ENCODE measurements at places on chromosomes 7 and 10. TPM values are rescaled to one million over a fixed set of nuclear protein-coding genes. Genes with fewer than 3 reads are reported as not detected.

KCP gene
- 0.85 TPM for total RNA-seq

SDK1 gene
- 52.6 TPM for total RNA-seq

- peak; percentile 85 for DNase-seq
These were observed 33.3 kb downstream of the FOXK1 start for GRCh38 chr7:4715410-4715776.

OPN1SW gene
- not detected for total RNA-seq

UNC5B gene
- 9.2 TPM for total RNA-seq

GDF10 gene
- not detected for total RNA-seq

GRCh38 chr10:131201741-131202515 is 109.6 kb downstream of the TCERG1L start:
- peak; percentile 54 for DNase-seq

GRCh38 chr7:17212188-17212587 is 86.3 kb upstream of the AHR start:
- no peak for DNase-seq

CYP3A4 gene
- total RNA-seq, result not detected

- DNase-seq, result no peak
These were observed 116.2 kb downstream of the CAMK1D start for GRCh38 chr10:12465385-12466136.

PRPS1L1 gene
- total RNA-seq, result not detected

DNA sequence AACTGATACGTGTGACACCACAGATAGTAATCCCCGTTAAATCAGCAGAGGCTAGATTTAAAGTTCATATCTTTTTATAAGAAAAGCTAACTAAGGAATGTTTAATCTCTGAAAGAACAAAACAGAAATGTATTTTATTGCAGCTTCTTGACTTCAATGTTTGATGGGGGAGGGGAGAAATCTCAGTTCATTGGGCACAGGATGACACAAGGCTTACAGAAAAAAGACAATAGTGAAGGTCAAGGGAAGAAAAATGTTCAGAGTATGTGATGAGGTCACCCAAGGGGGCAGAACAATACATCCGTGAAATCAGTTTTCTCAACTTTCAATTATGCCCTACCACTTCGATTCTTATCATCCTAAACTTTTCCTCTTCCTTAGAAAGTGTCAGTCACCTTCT is 102.9 kb downstream of the ELAPOR2 start:
- no peak for DNase-seq

DNA sequence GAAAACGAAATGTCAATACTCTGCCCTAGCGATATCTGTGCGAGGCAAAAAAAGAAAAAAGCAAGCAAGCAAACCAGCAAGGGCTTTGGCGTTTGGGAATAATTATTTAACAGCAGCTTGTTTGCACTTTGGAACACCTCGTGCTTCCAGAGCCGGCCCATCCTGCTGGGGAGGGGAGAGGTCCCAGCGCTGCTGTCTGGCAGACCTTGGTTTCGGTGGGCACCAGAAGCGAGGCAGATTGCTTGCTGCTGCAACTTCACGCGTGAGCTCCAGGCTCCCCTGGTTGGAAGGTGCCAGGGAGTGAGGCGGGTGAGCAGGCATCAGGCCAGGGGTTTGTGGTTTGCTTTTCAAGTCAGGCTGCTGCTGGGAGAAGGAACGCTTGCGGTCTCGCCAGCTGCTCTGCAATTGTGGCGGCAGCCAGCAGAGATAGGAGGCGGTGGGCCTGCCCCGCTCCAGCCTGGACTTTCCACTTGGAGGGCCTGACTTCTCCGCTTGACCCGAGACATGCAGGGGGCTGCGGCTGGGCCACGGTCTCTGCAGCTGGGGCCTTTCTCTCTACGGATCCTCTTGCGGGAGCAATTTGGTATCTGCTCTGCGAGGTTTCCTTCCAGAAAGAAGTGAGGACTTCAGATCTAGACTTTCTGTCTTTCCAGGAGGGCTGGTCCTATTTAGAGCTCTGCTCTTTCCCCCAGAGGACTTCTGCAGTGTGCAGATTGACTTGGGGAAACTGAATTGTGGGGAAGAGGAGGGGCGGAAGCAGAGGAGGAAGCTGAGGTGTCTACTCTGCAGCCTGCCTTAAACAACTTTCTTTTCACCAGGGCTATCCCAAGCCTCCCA is 131.4 kb downstream of the PRPF18 start:
- DNase-seq, result peak; percentile 80

DNA sequence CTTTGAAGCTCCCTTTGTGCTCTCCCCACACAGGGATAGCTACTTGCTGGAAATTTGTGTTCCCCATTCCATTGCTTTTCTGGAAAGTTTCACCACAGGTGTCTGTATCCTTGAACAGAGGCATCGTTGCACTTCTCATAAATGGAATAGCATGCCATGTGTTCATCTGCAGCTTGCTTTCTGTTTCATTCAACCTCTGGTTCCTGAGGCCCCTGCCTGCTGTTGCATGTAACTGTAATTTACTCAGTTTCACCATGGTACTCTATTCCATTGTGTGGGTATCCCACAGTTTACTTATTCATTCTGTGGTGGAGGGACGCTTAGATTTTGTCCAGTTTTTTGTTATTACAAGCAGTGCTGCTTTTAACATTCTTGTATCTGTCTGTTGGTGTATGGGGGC is 32.0 kb downstream of the EEPD1 start:
- no peak for DNase-seq

PPP1R17 gene
- total RNA-seq, result not detected

CHAT gene
- total RNA-seq, result not detected

ANKRD2 gene
- total RNA-seq, result not detected

- DNase-seq, result no peak
These were observed 7.9 kb downstream of the NUB1 start for GRCh38 chr7:151349507-151349853.

DNA sequence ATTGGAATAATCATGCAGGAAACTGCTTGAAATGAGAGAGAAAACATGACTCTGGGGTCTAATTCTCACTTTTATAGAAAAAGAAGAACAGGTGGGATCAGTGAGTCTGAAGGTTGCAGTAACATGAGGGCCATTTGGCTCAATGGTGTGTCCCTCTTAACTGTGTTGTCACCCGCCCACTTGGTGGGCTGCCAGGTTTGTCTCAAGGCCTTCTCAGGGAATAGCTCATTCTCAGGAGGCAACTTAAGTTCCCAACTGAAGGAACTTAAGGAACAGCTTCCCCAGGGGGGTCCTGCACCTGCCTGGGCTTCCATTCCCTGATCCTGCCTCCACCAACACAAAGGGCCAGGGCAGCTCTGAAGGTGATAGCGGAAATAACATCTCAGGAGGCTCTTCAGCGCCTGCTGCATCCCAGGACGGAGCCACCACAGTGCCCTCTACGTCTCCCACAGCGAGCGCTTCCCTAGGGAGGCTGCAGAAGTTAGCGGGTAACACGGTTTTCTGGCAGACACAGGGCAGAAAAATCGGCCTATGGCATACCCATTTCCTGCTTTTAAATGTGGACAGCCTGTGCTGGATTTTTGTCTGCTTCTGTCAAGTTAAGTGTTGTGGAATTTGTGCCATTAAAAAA is 88.8 kb downstream of the ZRANB1 start:
- no peak for DNase-seq

GRCh38 chr7:151813445-151813844 is 63.5 kb downstream of the PRKAG2 start:
- DNase-seq, result no peak

GRCh38 chr10:69348816-69349541 is 67.7 kb downstream of the TACR2 start:
- DNase-seq, result no peak

EBLN1 gene
- not detected for total RNA-seq

TMEM196 gene
- total RNA-seq, result not detected

GRCh38 chr7:2921653-2922347 is 77.7 kb upstream of the GNA12 start:
- DNase-seq, result no peak

DNA sequence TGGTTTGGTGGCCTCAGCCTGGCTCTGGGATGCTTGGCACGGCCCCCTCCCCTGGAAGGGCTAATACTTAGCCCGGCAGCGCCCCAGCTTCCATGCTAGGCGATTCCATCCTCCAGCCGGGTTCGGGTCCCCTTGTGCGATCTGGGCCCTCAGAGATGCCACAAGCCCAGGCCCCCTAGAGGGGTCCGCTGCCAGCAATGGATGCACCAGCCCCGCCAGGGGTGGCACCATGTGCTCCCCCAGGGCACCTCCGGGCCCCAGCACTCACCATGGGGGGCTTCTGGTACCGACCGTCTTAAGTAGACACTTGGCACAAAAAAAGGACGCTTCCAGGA is 125.7 kb upstream of the KCTD7 start:
- DNase-seq, result peak; percentile 68
